Hepatocyte (in vitro differentiated cells): ENCODE measurements at places on chromosomes 6 and 20. TPM values are rescaled to one million over a fixed set of nuclear protein-coding genes. Genes with fewer than 3 reads are reported as not detected.

Gene RIPPLY2
- 0.91 TPM in 1 of 2 replicates, not detected in the other for polyA plus RNA-seq

Gene PLEKHG1
- polyA plus RNA-seq: 5.6 and 6.3 TPM in 2 replicates

Gene DNMT3B
- polyA plus RNA-seq: 5.2 and 5.3 TPM in 2 replicates

Gene DDX43
- polyA plus RNA-seq: 0.07 TPM in 1 of 2 replicates, not detected in the other

Gene TUBB1
- polyA plus RNA-seq: 0.05 TPM in 1 of 2 replicates, not detected in the other

Gene TINAG
- 0.26 and 0.76 TPM in 2 replicates for polyA plus RNA-seq

Gene LY6G6F
- polyA plus RNA-seq: not detected in 2 replicates

Gene GPLD1
- 2.8 TPM in 2 replicates for polyA plus RNA-seq

Gene AFDN
- 130 and 173 TPM in 2 replicates for polyA plus RNA-seq

Gene IFNGR1
- 78.8 and 83.6 TPM in 2 replicates for polyA plus RNA-seq

Gene NKAPL
- polyA plus RNA-seq: not detected in 2 replicates

Gene RSPH9
- polyA plus RNA-seq: 1.8 and 2.8 TPM in 2 replicates

Gene MEI4
- not detected in 2 replicates for polyA plus RNA-seq

Gene BACH2
- polyA plus RNA-seq: 2.6 and 3.5 TPM in 2 replicates

Gene OR2J3
- not detected in 2 replicates for polyA plus RNA-seq

Gene AKAP7
- 14.2 and 18.4 TPM in 2 replicates for polyA plus RNA-seq

Gene ZSCAN31
- 1.8 and 3.4 TPM in 2 replicates for polyA plus RNA-seq

Gene CST5
- polyA plus RNA-seq: 0.68 TPM in 1 of 2 replicates, not detected in the other

Gene PLG
- 86.4 and 145 TPM in 2 replicates for polyA plus RNA-seq

Gene TMEM14A
- 80.4 and 86.9 TPM in 2 replicates for polyA plus RNA-seq

Gene FOXS1
- polyA plus RNA-seq: 0.96 and 1.1 TPM in 2 replicates

Gene ARMC2
- polyA plus RNA-seq: 4.8 and 6.7 TPM in 2 replicates

Gene OLIG3
- not detected in 2 replicates for polyA plus RNA-seq

Gene RBPJL
- not detected in 2 replicates for polyA plus RNA-seq

Gene MYL9
- polyA plus RNA-seq: 169 and 175 TPM in 2 replicates

Gene KIAA0408
- polyA plus RNA-seq: 1.8 and 2.1 TPM in 2 replicates

Gene CTCFL
- not detected in 2 replicates for polyA plus RNA-seq
